Anterior cingulate cortex (tissue), 58 donors: ENCODE measurements at places on chromosomes 12 and 14.

GRCh38 chr14:79540394-79540793 lies 670.9 kb downstream of the DIO2 start:
- DNase-seq = no peak

DNA sequence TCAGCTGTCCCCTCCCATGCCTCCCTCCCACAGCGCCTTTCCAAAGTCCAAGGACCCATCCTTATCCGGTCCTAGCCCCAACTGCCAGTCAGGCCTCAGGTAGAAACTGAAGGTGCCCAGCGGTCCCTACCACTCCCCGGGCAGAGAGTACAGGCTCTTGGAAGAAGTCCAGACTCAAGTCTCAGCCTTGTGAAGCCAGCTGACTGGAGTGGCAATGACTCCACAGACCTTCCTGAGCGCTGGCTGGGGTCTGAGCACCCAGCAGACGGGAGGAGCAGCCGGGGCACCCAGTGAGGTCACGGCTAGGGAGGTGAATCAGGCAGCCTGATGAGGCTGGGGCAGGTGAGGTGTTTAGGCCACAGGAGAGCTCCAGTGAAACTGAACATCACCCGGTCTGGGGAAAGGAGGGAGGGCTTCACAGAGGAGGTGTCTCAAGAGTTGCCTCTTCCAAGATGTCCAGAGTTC lies 60.0 kb downstream of the ITPK1 start:
- no peak for DNase-seq

GRCh38 chr12:89319606-89320005 lies 32.7 kb downstream of the DUSP6 start:
- no peak for DNase-seq

DNA sequence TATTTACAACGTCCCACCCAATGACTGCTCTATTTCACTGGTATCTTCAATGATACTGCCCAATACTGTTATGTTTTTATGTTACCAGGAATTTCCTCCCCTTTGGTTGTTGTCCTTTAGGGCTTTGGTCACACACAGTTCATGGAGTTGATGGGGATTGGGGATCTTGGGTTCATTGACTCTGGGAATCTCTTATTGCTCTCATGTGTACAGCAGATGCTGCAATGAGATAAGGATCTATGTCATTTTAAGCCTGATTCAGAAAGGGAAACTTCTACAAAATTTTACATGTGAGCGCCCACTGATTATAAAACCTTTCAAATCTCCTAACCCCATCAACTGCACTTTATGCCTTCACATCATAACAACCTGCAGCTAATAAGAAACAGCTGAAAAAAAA lies 67.2 kb downstream of the FAR2 start:
- DNase-seq = no peak

DNA sequence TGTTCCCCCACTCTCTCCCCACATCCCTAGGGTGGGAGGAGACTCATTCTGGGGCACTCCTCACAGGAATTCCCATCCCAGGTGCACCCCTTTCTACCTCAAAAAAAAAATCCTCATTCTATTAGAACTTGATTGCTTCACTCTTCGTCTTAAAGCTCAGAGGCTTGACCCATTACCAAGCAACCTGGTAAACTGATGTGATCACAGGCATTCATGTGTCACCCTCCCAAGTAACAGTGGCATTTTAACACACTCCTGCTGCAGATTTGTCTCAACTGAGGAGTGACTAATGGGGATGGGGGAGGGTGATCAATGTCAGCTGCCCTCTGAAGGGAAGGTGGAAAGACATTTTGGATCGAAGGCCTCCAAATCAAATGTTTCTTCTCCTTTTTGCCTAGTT lies 78.1 kb upstream of the PTHLH start:
- no peak for DNase-seq

- no peak for DNase-seq
These were observed 11.6 kb downstream of the BHLHE41 start for GRCh38 chr12:26113181-26113654.

DNA sequence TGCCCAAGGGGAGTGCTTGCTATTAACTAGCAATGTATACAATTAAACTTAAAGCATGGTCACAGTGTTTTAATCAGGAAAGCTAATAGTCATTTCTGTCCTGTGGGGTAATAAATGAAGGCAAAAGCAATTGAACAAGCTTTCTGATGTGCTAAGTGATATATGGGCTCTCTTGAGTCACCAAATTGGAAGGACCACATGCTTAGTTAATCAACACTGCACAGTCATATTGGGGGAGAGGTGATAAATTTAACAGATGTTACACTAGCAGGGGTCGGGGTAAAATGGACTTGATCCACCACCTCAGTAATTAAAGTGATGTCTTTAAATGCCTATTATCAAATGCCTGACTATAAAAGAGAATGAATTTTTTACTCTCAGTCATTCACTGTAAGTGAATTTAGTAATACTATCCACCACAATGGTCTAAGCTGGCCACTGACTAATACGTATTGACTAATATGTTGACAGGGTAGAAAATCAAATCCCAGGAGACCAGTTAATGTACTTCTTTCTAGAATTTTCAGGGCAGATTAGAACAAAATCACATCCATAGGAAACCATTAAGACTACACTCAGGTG lies 736.3 kb downstream of the RPS29 start:
- no peak for DNase-seq

GRCh38 chr12:115598871-115599811 lies 678.4 kb downstream of the MED13L start:
- DNase-seq = no peak

DNA sequence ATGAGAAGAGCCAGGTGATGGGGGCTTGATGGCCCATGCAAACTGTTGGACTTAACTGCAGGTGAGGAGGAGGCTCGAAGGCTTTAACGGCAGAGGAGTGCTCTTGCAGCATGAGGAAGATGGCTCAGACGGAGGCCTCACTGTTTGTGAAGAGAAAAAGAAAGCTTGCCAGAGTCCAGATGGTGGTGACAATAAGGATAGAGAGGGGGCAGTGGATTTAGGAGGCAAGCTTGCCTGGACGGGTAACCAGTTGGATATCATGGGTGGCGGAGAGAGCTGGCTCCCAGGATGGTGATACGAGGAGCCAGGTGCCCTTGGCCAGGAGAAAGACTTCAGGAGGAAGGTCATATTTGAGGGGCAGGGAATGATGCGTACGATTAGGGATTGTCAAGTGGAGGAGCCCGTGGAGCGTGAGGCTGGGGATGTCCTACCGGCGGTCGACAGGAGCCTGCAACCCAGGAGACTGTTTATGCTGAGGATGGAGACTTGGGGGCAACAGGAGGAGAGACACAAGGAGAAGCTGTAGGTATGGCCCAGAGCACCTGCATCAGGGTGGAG lies 71.8 kb downstream of the CACNA1C start:
- no peak for DNase-seq
